ENCODE measurements at places on chromosomes 4 and X. TPM values are rescaled to one million over a fixed set of nuclear protein-coding genes. Genes with fewer than 3 reads are reported as not detected.

DNA sequence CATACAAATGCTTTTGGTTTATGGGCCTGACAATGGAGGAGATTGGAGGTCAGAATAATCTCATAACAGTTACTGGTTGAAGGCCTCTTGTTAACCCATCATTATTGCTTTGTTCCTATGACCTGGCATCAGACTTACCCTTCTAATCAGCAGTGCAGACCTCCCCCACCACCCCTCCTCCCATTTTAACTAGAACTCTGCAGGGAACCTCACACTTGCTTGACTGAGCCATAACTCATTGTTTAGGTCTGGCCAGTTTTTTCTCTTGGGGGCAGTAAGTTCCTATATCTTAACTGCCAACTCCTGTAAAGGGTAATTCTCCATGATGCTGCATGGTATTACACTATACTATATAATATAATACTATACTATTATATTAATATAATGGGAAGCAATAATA is 609.3 kb downstream of the IL1RAPL1 start:
- no peak for DNase-seq

DNA sequence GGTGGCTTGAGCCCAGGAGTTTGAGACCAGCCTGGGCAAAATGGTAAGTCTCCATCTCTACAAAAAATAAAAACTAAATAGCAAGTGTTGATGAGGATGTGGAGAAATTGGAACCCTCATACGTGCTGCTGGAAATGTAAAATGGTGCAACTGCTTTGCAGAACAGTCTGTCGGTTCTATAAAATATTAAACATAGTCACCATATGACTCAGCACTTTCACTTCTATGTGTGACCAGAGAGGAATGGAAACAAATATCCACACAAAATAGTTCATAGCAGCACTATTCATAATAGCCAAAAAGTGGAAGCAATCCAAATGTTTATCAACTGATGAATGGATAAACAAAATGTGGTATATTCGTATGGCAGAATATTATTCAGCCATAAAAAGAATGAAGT is 60.8 kb upstream of the FMR1 start:
- DNase-seq, result no peak

DNA sequence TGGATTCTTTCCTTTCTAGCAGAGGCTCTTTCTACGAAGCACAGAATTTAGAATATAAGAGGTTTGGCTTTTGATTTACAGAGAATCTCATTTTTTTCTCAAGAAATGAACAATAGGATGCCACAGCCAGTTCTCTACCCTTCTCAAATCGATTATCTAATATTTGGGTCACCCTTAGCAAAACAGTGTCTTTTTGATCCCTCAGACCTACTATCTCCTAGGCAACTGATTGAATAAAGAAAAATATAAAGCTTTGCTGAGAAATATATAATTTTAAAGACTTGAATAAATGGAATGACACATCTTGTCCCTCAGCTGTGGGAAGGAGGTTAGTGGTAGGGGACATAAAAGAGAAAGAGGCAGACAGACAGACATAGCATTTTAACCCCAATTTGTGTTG is 153.3 kb downstream of the SH3KBP1 start:
- no peak for DNase-seq

GRCh38 chr4:164894702-164895101 is 17.7 kb downstream of the APELA start:
- DNase-seq, result no peak

DNA sequence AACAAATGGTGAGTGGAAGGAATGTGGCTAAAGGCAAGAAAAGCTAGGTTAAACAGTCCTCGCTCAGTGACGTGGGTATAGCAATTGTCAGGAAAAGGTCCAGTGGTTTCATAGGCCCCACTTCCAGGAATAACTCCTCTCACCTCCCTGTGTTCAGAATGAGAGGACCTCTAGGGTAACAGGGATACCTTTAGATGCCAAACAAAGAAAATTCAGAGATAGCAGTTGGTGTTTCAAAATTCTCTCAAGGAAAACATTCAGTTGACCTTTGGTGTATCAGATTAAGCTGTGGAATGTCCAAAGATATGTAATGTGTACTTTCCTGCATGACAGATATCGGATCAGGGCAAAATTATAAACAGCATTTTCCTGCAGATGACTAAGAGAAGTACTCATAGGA is 155.9 kb downstream of the ARHGAP6 start:
- DNase-seq, result no peak

- no peak for DNase-seq
These were observed 932.1 kb upstream of the SLIT2 start for GRCh38 chr4:19319607-19320006.

DNA sequence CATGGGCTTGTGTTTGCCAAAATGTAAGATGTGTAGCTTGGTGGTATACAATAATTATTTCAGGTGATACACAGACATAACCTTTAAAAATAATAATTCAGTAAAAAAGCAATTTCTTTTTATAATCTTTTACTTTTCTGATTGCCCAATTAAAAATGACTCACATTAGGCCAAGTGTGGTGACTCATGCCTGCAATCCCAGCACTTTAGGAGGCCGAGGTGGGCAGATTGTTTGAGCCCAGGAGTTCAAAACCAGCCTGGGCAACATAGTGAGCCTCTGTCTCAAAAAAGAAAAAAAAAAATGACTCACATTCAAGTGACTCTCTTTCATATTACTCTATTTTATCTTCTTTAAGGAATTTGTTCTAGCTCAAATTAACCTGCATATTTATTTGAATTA is 449.4 kb upstream of the HTR2C start:
- no peak for DNase-seq

DNA sequence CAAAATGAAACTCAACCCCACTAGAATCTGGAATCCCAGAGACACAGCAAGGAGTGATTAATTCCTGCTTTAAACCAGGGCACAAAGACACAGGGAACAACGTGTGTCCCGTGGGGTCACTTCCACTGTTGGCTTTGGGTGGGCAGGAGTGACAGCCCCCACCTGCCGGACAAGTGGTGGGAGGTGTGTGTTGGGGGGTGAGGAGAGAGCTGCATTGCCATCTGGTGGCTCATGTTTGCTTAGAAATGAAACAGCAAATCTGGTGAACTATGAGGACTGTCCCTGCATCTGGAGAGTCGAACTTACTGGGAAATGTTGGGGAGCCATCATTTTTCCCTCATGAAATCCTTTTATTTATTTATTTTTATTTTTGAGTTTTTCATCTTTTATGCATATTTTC is 75.9 kb upstream of the AFAP1 start:
- no peak for DNase-seq

GRCh38 chrX:56994375-56995270 is 718 bp downstream of the SPIN3 start:
- no peak for DNase-seq

DNA sequence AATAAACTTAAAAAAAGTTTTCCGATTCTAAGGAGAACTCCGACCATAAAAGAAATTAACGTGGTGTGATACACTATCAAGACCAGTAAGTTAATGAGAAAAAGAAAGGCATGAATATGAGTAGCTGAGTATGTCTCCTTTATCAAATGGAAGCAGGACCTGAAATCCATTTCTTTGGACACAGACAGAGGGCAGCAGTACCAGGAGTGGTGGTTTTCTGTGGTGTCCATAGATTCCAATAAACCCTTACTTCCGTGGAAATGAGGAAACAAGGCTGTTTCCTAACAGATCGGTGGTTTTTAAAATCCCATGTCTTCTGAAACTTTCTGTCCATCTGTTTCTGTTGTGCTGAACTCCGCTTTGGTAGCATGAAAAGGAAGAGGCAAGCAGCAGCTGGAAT is 128.5 kb upstream of the TSPAN5 start:
- no peak for DNase-seq

- DNase-seq, result no peak
These were observed 11.3 kb downstream of the LAMP2 start for GRCh38 chrX:120457766-120458180.

- DNase-seq, result no peak
These were observed 102.0 kb downstream of the GBA3 start for GRCh38 chr4:22794732-22795131.

- DNase-seq, result no peak
These were observed 96.4 kb upstream of the IQCM start for GRCh38 chr4:149912000-149912399.

GRCh38 chr4:188109157-188109755 is at the start of gene TRIML2:
TRIML2 (minus strand) TSS chr4:188109603; CDS start chr4:188105368, 4,235 bp downstream.
- DNase-seq, result no peak

GRCh38 chrX:150366951-150367545 is 3.9 kb downstream of the MAMLD1 start:
- DNase-seq, result no peak

DNA sequence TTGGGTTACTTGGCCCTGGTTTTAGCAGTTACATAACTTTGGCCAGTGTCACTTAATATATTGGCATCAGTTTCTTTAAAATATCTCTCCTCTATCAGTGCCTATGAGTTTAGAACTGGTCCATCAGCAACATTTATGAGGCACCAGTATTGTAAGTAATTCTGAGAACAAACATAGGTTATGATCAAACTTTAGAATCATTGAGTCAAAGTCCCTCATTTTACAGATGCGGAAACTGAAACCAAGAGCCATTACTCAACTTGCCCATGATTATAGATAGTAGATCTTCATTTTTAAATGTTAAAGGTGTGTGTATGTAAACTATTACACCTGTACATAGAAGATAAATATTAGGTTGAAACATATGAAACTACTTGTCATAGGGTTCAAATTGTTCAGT is 4.5 kb downstream of the NIPAL1 start:
- no peak for DNase-seq

DNA sequence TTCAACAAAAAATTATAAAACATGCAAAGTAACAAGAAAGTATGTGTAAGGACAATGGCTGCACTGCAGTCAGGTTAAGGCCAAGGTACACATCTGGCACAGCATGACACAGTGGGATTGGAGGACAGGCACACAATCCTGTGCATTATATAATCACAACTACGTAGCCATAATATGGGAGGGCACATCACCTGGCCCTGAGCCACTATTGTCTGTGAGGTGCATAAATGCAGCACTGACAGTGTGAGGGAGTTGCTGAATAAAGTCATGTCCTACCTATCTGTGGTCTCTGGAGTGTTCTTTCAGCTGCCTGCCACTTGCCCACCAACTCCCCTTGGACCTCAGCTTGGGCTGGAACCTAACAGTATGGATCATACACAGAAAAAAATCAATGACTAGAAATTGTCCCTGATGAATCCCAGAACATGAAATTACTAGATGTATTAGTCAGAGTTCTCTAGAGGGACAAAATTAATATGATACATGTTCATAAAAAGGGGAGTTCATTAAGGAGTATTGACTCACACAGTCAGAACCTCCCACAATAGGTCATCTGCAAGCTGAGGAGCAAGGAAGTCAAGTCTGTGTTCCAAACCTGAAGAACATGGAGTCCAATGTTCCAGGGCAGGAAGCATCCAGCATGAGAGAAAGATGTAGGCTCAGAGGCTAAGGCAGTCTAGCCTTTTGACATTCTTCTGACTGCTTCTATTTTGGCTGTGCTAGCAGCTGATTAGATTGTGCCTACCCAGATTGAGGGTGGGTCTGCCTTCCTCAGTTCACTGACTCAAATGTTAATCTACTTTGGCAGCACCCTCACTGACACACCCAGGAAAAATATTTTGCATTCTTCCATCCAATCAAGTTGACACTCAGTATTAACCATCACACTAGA is 46.4 kb upstream of the KCTD8 start:
- DNase-seq, result no peak

- no peak for DNase-seq
These were observed 146.9 kb downstream of the FAM13A start for GRCh38 chr4:88910101-88910500.

GRCh38 chr4:85938902-85939301 is 421.0 kb downstream of the MAPK10 start:
- no peak for DNase-seq

- no peak for DNase-seq
These were observed 224.3 kb downstream of the CAMK2D start for GRCh38 chr4:113537203-113537602.

- DNase-seq, result no peak
These were observed 123.6 kb downstream of the SH3RF1 start for GRCh38 chr4:169147191-169147590.

The NPNT gene
- total RNA-seq, result 6.9 TPM

The MAGEA1 gene
- not detected for total RNA-seq

The TCP11X2 gene
- total RNA-seq, result not detected

The HELT gene
- total RNA-seq, result not detected

The AGTR2 gene
- not detected for total RNA-seq

The PRDM8 gene
- 2.6 TPM for total RNA-seq

The IL1RAPL2 gene
- not detected for total RNA-seq

The PIGA gene
- 16.6 TPM for total RNA-seq

The ARHGAP36 gene
- not detected for total RNA-seq

The ATP11C gene
- 20.0 TPM for total RNA-seq

The NOCT gene
- total RNA-seq, result 28.6 TPM

The EPGN gene
- not detected for total RNA-seq
